NCI-H748 treated with DMSO at 0.1 percent for 48 hours (cell line): ENCODE measurements at places on chromosomes 7 and 10.

DNA sequence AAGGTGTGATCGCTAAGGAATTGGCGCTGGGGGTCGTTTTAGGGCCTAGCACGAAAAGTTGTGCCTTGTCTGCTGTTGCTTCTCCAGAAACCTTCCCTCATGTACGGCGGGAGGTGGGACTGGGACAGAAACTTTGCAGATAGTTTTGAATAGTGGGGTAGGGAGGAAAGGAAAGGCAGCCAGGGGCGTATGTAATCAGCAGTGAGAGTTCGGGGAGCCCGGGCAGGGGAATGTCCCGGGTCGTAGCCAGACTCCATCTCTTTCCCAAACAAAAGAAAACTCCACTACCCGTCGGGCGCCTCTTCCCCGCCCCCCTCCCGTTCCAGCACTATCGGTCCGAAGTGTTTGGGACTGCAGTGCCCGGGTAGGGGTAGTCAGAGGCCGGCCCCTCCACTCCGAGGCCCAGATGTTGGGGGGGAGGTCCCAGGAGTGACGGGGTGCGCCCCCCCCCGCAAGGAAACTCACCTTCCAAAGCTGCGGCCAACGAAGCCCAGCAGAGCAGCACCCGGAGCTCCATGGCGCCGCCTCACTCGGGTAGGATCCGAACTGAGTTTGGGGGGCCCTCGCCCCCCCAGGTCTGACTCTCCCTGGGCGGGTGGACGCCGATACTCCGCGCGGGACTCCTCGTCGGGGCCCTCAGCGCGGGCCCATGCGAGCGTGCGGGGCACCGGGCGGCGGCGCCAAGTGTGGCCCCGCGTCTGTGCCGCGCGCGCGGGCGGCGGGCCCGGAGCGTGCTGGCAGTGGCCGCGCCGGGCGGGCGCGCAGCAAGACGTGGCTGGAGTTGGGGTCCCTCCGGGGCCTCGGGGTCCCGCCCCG is 601 bp downstream of the EPHB4 start:
- no peak for DNase-seq

- no peak for DNase-seq
Measured at GRCh38 chr10:29811751-29812427, 177.1 kb upstream of the SVIL start.

- no peak for DNase-seq
Measured at GRCh38 chr7:148850564-148850963, 33.5 kb downstream of the EZH2 start.

- DNase-seq = no peak
Measured at GRCh38 chr10:14586901-14587300, 187.8 kb downstream of the FAM107B start.

DNA sequence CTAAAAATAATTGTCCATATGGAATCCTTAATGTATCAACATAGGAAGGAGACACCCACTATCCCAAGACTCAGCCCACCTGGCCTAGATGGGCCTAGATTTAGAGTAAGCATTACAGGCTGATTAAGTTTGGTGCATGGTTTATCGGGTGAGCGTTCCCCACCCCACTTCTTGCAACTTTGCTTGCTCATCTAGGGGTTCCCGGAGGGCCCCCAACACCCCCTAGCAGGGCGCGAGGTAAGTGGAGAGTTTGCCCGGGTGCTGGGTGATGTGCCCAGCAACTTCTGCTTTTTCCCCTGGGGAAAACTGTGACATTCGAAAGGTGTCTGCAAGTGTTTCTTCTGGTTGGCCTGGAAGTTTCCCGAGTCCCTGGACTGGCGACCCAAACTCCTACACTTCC is 31.7 kb downstream of the SKIDA1 start:
- DNase-seq = no peak

DNA sequence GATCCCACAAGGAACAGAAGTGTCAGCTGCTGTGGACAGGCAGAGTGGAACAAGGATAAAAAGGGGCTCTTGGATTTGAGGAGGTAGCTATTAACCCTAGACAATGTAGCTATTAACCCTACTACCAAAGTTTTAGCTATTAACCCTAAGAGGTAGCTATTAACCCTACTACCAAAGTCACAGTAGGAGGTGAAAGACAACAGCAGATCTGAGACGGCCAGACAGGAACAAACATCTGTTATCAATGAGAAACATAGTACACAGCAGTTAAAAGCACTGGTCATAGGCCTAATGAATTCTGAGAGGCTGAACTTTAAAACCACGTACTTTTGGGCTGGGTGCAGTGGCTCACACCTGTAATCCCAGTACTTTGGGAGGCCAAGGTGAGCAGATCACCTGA is 11.9 kb downstream of the ERCC6 start:
- DNase-seq = no peak

GRCh38 chr10:5944389-5945189 is 32.8 kb downstream of the IL15RA start:
- no peak for DNase-seq

DNA sequence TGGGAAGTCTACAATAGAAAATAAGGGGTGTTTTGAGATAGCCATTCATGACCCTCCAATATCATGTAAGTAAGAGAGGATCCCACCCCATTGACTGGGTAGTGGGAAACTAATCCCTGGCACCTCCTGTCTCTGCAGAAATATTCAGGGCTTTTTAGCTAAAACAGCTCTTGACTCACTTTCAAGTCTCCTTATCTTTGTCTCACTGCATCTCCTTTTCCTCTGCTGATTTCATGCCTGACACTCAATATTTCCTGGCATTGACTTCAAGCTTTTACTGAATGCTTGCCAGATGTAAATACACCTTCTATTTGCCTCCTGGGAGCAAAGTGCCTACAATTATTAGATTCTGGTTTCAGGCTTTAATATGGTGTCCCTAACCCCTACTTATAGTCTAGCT is 57.1 kb downstream of the CHRM2 start:
- DNase-seq = no peak

DNA sequence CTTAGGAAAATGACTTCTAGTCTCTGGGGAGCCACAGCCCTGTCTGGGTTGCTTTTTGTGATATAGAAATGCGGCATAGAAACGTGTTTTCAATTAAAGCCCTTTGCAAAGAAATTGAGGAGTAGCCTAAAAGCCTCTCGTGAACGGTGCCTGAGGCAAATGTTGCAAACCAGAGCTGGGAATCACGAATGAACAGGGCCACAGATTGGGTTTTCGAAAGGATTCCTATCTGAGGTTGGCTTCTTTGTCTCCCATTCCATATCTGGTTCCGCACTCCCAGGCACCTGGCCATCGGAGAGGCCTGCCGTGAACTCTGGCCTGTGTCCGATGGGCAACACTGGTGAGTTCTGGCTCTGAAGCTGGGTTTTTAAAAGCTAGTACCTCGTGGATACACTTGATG is 221.6 kb downstream of the TCF7L2 start:
- no peak for DNase-seq
